GM12891 (cell line): ENCODE measurements at places on chromosomes 5 and 9.

DNA sequence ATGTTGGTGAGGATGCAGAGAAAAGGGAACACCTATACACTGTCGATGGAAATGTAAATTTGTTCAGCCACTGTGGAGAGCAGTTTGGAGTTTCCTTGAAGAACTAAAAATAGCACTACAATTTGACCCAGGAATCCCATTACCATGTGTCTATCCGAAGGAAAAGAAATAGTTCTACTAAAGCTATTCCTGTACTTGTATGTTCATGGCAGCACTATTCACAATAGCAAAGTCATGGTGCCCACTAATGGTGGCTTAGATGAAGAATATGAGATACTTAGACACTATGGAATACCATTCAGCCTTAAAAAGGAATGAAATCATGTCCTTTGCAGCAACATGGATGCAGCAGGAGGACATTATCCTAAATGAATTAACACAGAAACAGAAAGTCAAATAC is 50.2 kb upstream of the CAST start:
- no peak for DNase-seq

DNA sequence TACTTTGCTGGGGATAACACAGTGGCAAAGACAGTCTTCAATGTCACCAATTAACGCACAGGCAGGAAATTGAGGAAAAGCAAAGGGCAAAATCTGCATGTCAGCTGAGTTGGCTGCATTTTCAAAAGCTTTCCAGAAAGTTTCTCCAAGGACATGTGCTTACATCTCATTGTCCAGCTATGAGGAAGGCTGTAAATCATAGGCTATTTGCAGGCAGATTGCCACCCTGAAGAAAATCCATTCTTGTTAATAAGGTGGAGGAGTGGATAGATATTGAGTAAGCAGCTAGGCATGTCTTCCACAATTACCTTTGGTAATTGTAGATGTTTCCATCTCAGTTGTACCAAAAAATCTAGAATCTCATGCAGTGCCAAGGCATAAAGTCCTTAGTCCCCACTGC is 278.0 kb upstream of the NUDT12 start:
- DNase-seq: no peak

- no peak for DNase-seq
Measured at GRCh38 chr9:77879437-77879943, 152.1 kb downstream of the GNAQ start.

GRCh38 chr5:113450462-113450861 is 15.7 kb upstream of the TSSK1B start:
- DNase-seq: no peak

DNA sequence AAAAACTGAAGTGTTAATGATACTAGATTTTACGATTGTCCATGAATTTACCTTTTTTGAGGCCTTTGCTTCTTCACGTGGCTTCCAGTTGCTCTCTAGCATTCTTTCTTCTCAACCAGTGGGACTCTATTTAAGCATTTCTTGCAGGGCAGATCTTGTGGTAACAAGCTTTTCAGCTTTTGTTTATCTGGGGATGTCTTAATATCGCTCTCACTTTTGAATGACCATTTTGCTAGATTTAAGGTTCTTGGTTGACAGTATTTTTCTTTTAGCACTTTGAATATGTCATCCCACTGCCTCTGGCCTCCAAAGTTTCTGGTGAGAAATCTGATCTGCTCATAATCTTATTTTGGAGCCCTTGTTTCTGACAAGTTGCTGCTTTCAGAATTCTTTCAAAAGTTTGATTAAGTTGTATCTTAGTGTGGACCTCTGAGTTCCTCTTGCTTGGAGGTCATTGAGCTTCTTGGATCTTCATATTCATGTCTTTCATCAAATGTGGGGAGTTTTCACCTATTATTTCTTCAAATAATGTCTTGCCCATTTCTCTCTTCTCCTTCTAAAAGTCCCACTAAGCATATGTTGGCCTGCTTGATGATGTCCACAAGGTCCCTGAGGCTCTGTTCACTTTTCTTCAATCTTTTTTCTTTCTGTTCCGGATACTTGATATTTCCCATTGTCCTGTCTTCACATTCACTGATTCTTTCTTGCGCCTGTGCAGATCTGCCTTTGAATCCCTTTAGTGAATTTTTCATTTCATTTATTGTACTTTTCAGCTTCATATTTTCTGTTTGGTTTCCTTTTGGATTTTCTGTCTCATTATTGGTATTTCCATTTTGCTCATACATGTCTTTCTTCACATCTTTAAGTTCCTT is 8.8 kb downstream of the EXOC3 start:
- DNase-seq: no peak

DNA sequence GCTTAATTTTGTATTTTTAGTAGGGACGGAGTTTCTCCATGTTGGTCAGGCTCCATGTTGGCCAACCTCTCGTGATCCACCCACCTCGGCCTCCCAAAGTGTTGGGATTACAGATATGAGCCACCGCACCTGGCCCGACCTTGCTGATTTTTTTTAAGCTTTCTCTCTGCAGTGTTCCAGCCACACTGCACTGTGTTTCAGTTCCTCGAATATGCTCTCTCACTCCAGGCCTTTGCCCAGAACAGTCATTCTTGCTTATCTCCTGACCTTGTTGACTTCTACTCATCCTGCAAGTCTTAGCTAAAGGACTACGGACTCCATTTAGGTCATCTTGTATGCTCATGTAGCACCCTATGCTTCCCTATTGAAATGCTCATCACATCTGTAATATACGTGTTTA is 3.3 kb downstream of the SNAPC3 start:
- peak; percentile 35 for DNase-seq

DNA sequence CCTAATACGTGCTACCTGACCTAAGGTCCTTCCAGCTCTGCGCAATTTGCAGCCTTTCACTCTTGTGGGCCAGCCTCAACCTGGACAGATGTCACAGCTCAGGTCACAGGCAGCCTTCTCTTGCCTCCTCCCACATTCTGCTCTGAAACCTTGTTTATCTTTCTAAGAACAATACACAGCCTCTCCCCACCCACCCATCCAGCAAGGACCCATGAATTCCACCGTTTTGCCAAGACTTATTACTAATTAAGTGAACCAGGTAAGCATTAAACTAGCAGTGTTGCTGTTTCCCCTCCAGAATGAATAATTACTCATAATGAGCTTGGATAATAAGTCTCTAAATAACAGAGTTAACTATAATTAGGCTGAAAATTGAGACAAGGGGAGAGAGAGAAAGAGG is 11.0 kb downstream of the FABP6 start:
- DNase-seq: no peak

GRCh38 chr9:122827761-122828093 is 661 bp downstream of the PDCL start:
- DNase-seq: no peak

- no peak for DNase-seq
Measured at GRCh38 chr5:95731571-95732554, 727 bp downstream of the RHOBTB3 start.

DNA sequence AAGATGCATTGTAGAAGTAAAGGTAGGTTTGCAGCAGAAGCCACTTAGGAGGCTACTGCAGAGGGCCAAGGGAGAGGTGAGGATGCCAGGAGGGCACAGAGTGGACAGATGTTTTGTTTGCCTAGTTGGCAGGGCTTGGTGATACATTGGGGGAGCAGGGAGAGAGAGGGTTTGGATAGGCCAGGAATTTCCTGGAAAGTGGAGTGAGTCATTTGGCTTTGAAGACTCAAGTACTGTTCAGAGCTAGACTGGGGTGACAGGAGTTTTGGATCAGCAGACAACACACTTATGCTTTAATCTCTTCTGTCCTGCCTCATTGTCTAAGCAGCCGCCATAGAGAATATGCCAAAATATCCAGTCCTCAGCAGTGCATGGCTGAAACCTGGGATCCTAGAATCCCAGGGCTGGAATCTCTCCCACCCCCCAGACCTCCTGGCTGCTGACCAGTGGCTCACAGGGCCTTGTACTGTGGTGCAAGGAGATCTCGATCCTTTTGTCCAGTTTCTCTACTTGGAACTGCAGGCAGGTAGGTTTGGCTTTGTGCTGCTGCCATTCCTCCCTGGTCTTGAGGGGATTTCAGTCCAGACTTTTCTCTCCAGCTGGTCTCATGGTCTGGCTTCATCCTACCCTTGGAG is 11.0 kb downstream of the TMEM268 start:
- no peak for DNase-seq

DNA sequence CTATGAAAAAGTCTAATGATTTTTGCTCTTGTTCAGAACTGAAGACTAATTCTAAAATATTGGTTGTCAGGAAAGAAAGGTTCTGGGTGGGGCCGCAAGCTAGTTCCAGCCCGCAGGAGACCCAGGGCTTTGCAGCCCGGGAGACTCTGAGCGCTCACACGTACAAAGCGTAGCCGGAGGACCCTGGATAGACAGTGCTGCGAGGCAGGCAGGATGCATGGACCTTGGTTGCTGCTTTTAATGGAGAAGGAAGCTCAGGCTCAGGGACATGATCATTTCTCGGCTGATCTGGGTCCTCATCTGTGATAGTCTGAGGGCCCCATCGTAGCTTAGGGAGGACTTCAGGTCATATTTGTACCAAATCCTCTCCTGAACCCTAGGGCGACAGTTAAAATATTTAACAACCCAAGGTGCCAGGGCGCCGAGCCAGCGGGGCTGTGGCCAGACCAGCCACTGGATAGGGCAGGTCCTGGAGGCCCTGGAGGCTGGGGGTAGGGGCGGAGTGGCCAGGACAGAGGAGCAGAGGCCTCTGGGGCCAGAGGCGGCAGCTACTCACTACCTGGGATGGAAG is 70.1 kb upstream of the UNC5A start:
- no peak for DNase-seq

DNA sequence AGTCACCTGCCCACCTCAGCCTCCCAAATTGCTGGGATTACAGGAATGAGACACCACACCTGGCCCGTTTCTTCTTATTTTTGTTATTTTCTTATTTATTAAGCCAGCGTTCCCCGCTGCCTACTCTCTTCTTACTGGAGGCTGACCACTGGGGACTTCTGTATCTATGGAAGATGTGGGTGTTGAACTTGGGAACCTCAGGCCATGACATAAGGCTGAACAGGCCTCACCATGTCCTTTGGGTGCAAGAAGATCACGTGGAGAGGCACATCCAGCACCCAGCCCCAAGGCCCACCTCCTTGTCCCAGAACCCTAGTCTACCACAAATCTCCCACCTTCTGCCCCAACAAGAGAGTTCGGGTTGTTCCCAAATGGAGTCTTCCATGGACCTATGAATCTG is 59.4 kb upstream of the NEK6 start:
- no peak for DNase-seq

- DNase-seq: no peak
Measured at GRCh38 chr5:178160176-178160575, 6.5 kb upstream of the NHP2 start.

DNA sequence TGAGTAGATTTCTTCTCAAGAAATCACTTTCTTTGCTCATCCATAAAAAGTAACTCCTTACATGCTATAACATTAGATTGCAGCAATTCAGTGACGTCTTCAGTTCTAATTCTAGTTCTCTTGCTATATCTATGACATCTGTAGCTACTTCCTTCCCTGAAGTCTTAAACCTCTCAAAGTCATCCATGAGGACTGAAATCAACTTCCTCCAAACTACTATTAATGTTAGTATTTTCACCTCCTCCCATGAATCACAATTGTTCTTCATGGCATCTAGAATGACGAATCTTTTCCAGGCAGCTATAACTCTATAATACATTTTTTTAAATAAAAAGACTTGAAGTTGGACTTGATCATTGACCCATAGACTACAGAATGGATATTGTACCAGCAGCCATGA is 46.2 kb upstream of the PRRC1 start:
- no peak for DNase-seq

- DNase-seq: no peak
Measured at GRCh38 chr5:141870871-141871270, 7.3 kb downstream of the PCDH1 start.

DNA sequence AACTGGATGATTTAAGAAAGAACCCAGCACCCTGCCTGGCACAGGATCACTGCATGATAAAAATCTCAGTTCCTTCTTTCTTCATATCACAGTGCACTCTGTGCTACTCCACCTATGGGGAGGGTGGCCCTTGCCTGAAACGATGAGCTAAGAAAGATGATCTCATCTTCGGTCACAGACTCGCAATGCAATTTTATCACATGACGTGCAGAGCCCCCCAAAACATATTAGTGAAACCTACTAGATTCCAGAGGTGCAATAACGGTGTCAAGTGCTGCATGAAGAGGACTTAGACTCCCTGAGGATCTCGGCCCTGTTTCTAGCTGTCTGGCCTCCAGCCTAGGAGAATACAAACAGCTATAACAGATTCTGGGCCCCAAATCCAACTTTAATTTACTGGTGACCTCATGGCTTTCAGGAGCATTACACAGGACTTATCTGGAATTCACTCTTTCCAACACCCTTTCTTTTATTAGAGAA is 104.0 kb downstream of the EBF1 start:
- no peak for DNase-seq

GRCh38 chr5:39716532-39717028 is 291.8 kb upstream of the DAB2 start:
- DNase-seq: no peak

DNA sequence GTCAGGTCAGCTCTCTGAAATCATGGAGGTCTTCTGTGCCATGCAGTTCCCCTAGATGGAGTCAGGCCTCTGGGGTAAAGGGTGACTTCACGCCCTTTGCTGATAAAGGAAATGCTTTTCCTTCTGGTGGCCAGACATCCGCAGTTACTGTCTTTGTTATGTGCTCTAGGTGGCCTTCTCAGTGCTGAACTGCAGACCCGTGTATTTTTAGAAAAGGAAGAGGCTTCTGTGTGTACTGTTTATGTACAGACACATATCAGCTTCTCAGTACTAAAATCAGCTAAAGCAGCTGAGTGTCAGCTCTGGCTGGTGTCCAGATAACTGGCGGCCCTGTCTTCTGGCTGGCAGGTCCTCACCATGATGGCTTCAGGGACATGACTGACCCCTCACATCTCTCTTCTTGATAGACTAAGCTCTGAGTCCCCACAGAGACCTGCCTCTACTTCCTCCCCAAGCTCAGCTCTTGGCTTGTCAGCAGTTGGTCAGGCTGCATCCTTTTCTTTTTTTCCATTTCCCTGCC is 75.3 kb downstream of the ARHGAP26 start:
- no peak for DNase-seq

DNA sequence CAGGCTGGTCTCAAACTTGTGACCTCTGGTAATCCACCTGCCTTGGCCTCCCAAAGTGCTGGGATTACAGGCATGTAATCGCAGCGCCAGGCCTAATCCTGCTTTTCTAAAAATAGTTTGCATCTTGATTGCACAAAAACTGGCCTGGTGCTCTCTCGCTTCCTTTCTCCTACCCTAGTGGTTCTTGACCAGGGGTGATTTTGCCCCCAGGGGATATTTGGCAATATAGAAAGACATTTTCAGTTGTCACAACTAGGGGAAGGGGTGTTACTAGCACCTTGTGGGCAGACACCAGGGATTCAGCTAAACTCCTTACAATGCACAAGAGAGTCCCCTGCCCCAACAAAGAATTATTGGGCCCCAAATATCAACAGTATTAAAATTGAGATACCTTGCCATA is 139.8 kb downstream of the DROSHA start:
- no peak for DNase-seq

DNA sequence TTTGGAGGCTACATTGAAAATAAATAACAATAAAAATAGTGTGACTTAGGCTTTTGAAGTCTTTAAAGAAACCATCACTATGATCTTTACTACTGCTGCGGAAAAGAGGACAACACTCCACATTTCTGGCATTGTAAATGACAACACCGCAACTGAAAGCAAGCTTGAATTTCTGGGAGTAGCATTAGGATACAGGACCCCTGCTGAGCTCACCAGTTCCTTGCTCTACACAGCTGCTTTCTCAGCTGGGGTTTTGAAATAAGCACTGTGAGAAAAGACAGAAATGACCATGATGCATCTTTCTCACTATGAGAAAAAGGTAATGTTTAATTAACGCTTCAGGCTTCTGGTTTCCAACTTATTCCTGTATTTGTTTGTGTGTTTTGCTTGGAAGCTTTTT is 168.0 kb downstream of the TAF11L14 start:
- DNase-seq: no peak
